ENCODE measurements at places on chromosomes 6 and 20.

- DNase-seq = no peak
Measured at GRCh38 chr6:17100806-17101205, 1.0 kb upstream of the STMND1 start.

- DNase-seq = no peak
Measured at GRCh38 chr6:4732691-4733315, 43.4 kb upstream of the CDYL start.

GRCh38 chr6:168999392-168999791 is 254.3 kb downstream of the THBS2 start:
- no peak for DNase-seq

DNA sequence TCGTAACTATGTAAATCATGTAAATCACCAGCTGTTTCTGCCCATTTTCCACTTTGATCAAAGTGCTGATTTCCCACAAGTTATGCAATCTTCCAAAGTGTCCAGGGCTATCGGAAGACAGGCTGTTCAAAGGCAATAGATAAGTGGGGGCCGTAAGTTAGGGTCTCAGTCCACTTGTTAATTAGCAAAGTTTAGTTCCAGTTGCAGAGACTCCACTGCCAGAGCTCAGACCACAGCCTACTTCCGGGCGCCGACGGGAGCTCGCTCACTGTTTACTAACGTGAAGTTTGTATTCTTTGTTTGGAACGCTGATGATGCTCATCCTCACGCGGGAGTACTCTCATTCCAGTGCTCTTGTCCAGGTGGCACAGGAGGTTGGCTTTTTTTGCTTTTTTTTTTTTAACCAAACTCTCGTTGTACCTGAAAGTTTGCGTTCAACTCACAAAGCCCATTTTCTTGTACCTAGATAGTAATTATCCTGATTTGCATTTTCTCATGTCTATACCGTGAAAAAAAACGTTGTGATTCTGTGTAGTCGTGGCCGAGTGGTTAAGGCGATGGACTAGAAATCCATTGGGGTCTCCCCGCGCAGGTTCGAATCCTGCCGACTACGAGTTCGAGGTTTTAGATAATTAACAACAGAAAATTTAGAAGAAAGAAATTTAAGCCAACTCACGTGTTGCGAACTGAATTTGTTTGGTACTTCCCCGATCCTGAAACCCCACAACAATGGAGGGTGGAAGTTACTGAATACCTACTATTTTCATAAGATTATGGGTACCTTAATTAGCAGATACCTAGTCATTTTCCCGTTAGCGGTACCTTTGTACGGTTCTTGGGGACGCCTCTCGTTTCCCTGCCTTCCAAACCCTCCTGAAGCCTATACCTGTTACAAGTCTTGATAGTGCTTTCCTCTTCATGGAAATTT is 29.9 kb upstream of the ZNF184 start:
- DNase-seq = peak; percentile 57

- DNase-seq = no peak
Measured at GRCh38 chr6:124463271-124463670, 499.0 kb upstream of the RNF217 start.

- DNase-seq = no peak
Measured at GRCh38 chr6:153129873-153130514, 1.1 kb downstream of the RGS17 start.

DNA sequence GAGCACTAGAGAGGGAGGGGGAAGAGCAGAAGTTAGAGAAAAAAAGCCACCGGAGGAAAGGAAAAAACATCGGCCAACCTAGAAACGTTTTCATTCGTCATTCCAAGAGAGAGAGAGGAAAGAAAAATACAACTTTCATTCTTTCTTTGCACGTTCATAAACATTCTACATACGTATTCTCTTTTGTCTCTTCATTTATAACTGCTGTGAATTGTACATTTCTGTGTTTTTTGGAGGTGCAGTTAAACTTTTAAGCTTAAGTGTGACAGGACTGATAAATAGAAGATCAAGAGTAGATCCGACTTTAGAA is 2.0 kb downstream of the ID4 start:
- DNase-seq = no peak

- no peak for DNase-seq
Measured at GRCh38 chr6:149628875-149629510, 19.5 kb downstream of the KATNA1 start.

DNA sequence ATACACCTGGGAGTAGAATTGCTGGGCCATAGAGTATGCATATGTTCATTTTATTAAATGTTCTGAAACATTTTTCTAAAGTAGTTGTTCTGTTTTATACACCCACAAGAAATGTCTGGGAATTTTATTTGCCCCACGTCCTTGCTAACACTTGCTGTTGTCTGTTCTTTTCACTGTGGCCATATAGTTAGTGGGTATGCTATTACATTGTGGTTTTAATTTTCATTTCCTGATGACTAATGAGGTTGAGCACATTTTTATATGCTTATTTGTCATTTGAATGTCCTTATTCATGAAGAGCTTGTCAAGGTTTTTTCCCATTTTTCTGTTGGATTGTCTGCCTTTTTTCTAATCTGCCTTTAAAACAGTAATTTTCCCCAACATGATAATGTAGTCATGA is 41.5 kb upstream of the TGM3 start:
- DNase-seq = no peak

- no peak for DNase-seq
Measured at GRCh38 chr20:10591946-10592521, 81.8 kb downstream of the JAG1 start.

DNA sequence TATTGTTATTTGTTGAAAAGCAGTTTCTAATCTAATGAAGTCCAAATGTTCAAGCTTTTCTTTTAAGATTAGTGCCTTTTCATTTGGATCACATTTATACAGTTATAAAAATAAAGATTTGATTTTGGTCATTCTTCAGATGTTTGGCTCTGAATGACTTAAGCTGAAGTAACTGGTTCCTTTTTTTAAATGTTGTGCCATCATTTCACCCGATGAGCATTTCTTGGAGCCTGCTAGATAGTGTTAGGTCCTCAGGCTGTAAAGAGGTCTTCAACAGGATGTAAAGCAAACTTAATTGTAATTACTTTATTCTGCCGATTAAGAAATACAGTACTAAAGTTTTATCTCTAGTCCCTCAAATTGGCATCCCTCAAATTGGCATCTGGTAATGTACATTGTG is 41.2 kb upstream of the ASIP start:
- no peak for DNase-seq

DNA sequence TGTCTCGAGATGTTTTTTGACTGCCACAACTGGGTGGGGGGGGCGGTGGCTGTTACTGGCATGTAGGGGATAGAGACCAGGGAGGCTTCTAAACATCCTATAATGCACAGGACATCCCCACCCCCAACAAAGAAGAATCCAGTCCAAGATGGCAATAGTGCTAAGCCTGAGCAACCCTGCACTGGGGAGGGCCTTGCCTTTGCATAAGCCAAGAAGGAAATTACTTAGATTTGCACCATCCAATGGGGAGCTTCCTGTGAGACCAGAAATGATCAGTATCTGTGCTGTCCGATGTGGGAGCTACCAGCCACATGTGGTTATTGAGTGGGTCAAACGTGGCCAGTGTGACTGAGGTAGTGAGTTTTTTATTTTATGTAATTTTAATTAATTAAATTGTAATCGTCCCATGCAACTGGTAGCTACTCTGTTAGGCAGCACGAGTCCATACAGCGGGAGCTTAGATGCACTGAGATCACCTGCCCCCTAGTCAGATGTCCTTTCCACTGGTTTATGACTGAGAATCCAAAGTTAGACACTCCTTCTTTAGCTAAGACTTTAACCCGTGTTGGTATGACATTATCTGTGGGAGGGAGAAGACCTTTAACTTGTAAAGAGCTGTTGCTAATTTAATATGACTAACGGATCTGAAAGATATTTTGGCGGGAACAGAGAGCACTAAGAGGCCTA is 97.4 kb upstream of the NEDD9 start:
- DNase-seq = no peak

GRCh38 chr6:109791301-109791700 is 100.2 kb downstream of the FIG4 start:
- no peak for DNase-seq

- no peak for DNase-seq
Measured at GRCh38 chr20:41927189-41927588, 309.0 kb upstream of the CHD6 start.

DNA sequence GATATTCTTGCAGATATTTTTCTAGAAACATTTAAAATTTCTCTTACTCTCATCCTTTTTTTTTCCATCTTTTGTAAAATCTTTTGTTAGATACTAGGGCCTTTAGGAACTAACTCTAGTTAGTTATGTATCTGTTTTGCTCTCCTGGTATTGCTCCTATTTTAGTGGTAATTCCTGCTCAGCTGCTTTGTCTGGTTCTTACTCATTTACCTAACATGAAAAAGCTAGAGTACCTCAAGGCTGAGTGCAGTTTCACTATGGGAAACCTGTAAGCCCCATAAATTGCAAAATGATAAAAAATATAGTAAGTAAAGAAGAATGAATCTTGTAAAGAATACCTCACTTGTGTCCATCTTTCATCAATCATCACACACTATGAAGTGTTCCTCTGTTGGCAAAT is 1602.0 kb downstream of the GRIK2 start:
- DNase-seq = no peak

DNA sequence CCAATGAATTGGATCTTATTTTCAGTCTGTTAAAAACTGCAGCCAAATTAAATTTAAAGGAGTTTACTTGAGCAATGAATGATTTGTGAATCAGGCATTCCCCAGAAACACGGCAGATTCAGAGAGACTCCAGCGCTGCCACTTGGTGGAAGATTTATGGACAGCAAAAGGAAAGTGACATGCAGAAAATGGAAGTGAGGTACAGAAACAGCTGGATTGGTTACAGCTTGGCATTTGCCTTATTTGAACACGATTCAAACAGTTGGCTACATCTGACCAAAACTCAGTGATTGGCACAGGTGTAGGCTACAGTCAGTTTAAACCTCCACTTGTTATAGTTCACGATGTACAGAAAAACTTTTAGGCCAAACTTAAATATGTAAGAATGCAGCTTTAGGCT is 257.6 kb upstream of the IMPG1 start:
- no peak for DNase-seq

- no peak for DNase-seq
Measured at GRCh38 chr20:41476013-41476441, 109.4 kb upstream of the EMILIN3 start.

GRCh38 chr20:38766071-38766470 is 17.8 kb downstream of the ACTR5 start:
- no peak for DNase-seq

- no peak for DNase-seq
Measured at GRCh38 chr20:62039738-62040137, 25.9 kb downstream of the TAF4 start.

DNA sequence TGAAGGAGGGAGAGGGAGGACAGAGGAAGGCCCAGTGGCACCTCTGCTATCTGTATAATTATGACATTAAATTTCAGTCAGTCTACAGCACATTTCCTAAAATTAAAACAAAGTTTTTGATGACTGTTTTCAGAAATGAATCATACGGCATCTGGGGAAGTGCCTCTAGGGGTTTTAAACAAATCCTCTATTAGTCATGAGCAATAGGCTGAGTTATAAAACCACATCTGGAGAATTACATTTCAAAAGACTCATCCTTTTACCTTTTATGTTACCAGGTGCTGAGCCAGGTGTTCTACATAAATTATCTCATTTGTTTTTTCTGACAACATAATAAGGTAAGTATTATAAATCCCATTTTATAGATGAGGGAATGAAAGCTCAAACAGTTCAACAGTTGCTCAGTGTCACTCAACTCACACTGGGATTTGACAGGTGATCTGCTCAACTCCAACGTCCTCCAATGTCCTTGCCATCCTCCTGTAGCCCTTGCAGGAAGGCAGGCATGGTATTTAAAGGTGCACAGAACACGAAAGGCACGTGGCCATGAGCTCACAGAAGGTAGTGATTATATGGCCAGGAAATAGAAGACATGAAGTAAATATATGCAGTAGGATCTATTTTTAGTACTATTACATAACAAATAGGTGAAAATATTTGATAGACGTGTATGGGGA is 184.2 kb upstream of the MAN1A1 start:
- no peak for DNase-seq

GRCh38 chr6:148611213-148611612 is 135.6 kb upstream of the UST start:
- DNase-seq = no peak

DNA sequence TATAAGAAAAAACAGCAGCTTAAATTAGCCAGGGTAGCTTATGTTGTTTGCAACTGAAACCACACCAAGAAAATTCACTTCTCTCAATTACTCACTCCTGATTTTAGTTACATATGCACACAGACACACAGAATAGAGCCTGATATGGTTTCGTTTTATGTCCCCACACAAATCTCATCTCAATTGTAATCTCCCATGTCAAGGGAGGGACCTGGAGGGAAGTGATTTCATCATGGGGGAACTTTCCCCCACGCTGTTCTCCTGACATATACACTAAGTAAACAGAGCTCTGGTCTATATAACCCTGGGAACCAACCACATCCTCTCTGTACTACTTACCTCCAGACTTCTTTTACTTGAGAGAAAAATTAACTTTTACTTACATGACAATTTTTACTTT is 9.8 kb downstream of the OR12D1 start:
- no peak for DNase-seq

DNA sequence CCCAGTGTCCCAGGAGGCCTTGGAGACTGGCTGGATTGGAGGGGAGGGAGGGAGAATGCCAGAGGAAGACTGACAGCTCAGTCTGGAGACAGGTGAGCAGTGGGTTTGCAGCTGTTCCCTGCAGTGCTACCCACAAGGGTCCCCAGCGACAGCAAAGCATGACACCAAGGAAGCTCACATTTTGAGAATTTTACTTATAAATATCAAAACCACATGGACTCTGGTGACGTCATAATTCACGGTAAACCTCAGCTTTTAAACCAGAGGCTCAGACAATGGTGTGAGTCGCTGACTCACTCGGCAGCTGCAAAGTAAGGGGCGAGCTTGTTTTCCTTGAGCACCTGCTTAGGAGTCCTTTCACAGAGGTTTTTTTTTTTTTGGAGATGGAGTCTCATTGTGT is 65.2 kb downstream of the THBS2 start:
- DNase-seq = no peak

- no peak for DNase-seq
Measured at GRCh38 chr6:3009930-3010329, 10.2 kb downstream of the NQO2 start.

DNA sequence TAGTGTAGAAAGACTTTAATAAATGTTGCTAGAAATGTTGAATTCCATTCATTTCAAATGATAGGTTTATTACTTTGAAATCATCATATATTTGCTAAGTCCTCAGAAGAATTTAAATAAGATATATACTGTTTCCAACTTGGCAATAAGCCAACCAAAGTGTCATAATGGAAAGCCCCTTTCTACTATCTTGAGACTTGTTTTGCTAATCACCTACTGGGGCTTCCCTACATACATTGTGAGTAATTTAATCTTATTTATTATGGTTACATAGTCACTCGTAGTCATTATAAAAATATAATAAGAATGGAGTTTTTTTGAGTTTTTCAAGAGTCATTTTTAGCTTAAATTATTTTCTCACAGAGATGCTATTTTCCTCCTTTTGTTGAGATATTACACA is 20.7 kb downstream of the COL19A1 start:
- no peak for DNase-seq

GRCh38 chr20:21503345-21503744 is 10.5 kb downstream of the NKX2-2 start:
- DNase-seq = no peak
